ENCODE measurements at places on chromosomes 5 and 9.
A peak's percentile ranks its signal among the peaks of the same experiment; 100 is the strongest.

DNA sequence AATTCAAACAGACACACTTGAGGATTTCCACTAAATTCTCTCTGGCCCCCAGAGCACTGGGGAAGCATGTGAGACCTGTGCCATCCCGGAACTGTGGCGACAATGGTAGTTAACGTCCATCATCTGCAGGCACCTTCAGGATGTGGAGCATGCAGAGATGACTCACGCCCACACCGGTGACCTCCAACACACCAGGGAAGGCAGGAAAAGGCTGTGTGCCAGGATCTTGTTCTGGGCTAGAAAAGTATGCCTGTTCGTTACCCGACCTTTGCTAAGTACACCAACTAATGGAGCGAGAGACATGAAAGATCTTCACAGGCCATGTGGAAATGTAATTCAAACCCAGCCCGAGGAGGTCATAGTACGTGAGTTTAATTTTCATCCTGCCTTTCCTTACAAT is 208.8 kb downstream of the MELK start:
- no peak for DNase-seq

DNA sequence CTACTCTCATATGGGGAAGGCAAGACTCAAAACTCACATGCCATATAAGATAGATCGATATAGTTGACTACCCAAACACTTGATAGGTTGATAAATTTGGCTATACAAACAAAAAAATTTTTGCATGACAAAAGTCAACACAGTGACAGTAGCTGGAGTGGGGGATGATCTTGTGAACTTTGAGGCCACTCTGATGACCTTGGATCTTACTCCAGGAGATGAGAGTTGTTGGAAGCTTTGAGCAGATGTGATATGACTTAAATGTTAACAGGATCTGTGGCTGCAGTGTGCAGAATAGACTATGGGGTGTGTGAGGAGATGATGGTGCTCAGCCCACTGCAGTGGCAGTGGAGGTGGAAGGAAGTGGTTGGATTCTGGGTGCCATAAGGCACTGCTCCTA is 101.4 kb downstream of the ZFAND5 start:
- DNase-seq: no peak

DNA sequence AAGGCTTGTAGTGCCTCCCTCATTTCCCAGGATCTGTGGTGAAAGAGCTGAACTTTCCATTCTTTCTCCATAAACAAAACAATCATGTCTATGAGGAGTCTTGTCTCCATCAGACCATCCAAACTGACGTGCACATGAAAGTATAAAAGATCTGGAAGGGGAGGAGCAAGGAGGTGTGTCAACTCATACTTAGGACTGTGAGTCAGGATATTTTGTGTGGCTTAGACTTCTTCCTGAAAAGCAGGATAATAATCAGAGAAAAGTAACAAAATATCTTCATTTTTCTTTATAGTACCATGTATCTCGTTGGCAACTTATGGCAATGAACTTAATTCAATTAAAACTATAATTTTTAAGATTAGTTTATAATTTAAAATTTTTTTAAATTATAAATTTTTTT is 96.0 kb upstream of the PRRC1 start:
- no peak for DNase-seq

- DNase-seq: no peak
Observed at GRCh38 chr9:95940265-95940664, 64.8 kb downstream of the ERCC6L2 start.

DNA sequence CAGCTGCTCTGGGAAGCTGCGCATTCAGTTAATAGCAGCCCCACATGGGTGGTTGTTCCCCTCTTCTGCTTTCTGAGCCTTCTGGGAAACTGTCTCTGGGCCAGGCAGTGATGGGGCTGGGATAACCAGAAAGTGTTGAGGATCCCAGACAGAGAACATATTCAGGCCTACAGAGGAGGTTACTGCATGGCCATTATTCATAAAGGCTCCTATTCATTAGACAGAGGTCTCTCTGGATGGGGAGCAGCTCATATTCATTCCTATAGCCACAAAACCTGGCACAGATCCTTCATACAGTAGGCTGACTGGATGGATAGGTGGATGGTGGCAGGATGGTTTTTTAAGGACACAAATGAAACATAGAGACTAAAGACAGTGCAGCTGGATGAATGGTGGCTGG is 76.3 kb downstream of the HSPA4 start:
- DNase-seq: no peak

DNA sequence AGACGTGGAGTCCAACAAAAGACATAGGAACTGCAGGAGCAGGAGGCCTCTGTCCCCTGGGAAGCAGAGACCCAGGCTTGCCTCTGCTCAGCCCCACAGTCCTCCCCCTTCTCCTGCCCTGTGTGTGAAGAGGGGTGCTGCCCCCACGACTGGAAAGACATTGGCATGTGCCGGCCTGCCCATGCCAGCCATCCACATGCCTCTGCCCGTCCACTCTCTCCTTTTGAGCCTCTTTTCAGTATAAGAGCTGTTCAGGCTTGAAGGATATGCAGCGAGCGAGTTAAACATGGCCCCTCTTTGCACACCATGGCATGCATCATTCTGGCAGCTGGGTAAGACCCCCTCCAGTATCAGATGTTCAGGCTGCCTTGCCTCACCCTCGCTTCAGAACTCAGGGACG is 159.7 kb upstream of the OTULINL start:
- DNase-seq: no peak

DNA sequence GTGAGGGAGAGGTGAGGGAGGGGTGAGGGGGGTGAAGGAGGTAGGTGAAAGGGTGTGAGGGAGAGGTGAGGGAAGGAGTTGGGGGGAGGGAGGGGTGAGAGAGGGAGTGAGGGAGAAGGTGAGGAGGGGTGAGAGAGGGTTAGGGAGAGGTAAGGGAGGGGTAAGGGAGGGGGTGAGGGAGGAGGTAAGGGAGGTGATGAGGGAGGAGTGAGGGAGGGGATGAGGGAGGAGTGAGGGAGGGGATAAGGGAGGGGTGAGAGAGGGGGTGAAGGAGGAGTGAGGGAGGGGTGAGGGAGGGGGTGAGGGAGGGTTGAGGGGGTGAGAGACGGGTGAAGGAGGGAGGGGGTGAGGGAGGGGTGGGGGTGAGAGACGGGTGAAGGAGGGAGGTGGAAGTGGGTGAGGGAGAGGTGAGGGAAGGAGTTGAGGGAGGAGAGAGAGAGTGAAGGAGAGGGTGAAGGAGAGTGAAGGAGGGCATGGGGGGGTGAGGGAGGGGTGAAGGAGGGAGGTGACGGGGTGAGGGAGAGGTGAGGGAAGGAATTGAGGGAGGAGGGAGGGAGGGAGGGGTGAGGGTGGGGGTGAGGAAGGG is 18.5 kb downstream of the NINJ1 start:
- no peak for DNase-seq

GRCh38 chr5:25033658-25034057 is 388.9 kb upstream of the CDH10 start:
- DNase-seq: no peak

DNA sequence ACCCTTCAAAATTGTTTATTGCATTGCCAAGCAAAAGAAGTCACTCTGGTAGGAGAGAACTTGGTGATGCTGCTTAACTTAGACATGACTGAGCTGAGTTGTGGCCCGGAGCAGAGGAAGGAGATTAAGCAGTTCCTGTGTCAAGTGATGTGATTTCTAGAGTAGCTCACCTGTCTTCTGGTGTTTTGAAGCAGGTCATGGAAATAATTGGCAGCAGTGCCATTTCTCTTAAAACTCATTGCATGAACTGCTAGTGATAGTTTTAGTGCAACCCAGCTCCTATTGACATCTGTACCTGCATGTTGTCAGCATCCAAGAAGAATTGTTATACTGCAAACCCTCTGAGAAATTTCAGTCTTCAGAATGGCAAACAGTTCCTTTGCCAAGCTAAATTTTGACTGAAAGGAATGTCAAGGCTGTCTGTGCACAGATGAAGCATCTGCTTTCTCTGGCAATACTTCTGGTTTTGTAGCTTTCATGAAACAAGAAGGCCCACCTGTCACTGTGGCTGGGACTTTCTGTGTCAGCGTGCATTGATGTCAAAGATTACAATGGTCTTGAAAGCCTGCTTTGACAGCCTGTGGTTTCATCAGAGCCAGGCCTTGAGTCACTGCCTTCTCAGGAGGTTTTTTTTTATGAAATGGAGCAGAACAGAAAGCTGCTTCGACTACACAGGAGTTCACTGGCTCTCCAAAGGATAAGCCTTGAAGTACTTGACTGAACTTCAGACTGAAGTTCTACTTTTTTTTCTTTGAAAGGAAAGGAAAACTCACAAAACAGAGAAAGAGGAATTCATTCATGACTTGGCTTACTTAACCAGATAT is 90.6 kb downstream of the RALGPS1 start:
- DNase-seq: peak; percentile 15

- DNase-seq: no peak
Observed at GRCh38 chr5:128038643-128039042, 44.9 kb upstream of the SLC12A2 start.

DNA sequence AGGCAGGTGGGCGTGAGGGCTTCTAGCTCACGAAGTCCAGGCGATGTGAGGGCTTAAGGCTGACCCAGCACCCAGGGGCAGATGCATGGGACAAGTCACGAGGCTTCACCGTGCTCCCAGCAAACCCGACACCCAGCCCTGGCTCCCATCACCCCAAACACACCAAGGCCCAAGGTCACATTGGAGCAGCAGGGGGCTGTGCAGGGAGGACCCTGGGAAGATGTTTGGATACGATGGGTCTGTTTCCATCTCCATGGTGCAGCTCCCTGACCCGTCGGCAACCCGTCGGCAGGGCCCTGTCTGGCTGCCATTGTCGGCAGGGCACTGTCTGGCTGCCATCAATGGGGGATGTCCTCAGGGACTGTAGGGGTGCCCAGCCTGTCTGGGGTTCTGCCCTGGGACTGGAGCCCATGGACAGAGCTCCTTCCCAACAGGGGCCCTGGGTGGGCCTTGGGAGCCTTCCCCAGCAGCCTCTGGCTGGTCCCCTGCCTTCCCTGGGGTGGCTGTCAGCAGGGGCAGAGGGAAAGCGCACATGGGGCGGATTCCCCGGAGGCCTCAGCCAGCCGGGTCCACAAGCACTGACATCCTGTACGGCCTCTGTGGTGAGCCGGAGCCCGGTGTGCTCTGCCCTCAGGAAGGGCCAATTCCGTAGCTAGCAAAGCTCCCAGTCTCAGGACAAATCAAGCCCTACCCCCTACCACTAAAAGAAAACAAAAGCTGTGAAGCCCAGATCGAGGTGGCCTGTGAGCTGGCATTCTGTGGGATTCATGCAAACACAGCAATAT is 47.1 kb downstream of the NACC2 start:
- DNase-seq: no peak

- no peak for DNase-seq
Observed at GRCh38 chr5:139494832-139495231, 12.3 kb upstream of the STING1 start.

- DNase-seq: no peak
Observed at GRCh38 chr9:16870596-16871335, at the start of gene BNC2. Gene BNC2, minus strand, starts transcription at chr9:16870670. Its CDS starts 22 bp downstream, at chr9:16870648.

- DNase-seq: no peak
Observed at GRCh38 chr5:175689147-175689991, 31.5 kb downstream of the HRH2 start.

GRCh38 chr5:54656261-54656728 is 138.7 kb downstream of the SNX18 start:
- no peak for DNase-seq
